ENCODE measurements at places on chromosomes 1 and 21. TPM values are rescaled to one million over a fixed set of nuclear protein-coding genes. Genes with fewer than 3 reads are reported as not detected.
A peak's percentile ranks its signal among the peaks of the same experiment; 100 is the strongest.

GRCh38 chr1:220217383-220217988 is 54.8 kb downstream of the RAB3GAP2 start:
- no peak overlapping the region for H3K27ac ChIP-seq
- H3K4me3 ChIP-seq = no peak overlapping the region
- H3K36me3 ChIP-seq = no peaks in the 10 kb centered on the region

DNA sequence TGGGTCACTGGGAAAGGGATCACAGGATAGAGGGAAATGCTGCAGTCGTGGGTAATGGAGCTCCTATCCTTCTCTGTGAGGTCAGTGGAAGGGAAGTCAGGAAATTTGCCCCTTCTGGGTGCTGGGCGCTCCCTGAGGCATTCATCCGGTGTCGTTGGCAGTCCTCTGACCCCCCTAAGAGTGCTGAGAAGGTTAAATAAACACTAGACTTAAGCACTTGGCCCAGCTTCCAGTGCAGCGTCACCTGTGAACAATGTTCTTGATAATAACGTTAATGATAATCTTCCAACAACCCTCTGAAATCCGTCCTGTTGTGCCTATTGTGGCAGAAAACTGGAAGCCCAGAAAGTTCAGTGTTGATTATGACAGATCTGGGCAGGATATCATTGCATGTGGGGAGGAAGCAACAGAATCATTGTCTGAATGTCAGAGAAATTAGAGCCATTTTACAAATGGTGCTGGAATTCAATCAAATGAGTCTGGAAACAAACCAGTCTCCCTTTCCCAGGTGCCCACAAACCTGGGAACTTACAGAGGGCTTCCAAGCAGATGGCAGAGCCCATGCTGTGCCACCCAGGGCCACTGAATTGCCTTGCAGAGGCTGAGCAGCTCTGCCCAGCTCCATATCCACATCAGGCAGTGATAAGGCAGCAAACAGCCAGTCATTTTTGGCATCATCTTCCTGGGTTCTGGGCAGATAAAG is 216.8 kb downstream of the KAZN start:
- H3K27me3 ChIP-seq = no peaks in the 10 kb centered on the region
- H3K4me3 ChIP-seq = no peak overlapping the region
- no peaks in the 10 kb centered on the region for H3K4me1 ChIP-seq
- no peak for DNase-seq
- no peak overlapping the region for H3K27ac ChIP-seq
- H3K36me3 ChIP-seq = no peaks in the 10 kb centered on the region

- H3K4me1 ChIP-seq = no peaks in the 10 kb centered on the region
- no peak overlapping the region for H3K27ac ChIP-seq
- no peak overlapping the region for H3K4me3 ChIP-seq
- H3K27me3 ChIP-seq = no peaks in the 10 kb centered on the region
- no peak for DNase-seq
Observed at GRCh38 chr1:64080941-64081562, 122.4 kb upstream of the UBE2U start.

DNA sequence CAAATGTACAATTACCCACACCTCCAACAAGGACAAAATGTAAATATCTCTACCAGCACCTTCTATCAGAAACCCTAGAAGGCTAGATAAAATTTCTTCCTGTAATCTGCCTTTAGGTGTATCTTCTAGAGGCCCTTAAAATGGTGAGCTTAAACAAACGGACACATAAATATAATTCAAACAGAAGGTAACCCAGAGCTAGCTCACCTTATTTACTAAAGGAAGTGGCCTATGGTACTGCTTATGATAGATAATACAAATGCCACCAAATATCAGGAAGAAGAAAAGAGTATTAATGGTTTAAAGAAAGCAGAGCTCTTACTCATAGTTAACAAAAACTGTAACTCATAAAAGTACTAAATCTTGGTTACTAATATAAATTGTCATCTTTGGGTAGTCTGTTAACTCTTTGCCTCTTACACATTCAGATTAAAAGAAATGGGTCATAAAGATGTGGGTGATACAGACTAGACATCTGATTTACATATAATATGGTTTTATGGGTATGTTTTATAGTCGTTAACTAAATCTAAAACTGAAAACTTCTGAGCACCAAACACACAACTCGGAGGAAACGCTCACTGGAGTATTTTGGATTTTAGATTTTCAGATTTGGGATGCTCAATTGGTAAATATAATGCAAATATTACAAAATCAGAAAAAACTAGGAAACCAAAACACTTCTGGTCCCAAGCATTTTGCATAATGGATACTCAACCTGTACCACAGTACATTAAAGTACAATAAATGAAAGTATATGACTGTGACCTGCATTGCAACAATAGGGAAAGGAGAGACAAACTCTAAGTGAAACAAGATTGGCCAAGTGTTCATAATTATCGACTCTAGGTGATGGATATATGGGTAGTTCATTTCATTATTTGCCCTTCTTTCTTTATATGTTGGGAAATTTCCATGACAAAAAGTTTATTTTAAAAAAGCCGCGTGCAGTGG is 23.2 kb downstream of the TRIT1 start:
- no peaks in the 10 kb centered on the region for H3K27me3 ChIP-seq
- H3K36me3 ChIP-seq = no peaks in the 10 kb centered on the region
- no peaks in the 10 kb centered on the region for H3K4me1 ChIP-seq
- H3K27ac ChIP-seq = no peak overlapping the region
- DNase-seq = no peak
- H3K4me3 ChIP-seq = no peak overlapping the region

GRCh38 chr21:33541105-33541711 is 709 bp downstream of the GART start:
- peaks cover 12% of the 10 kb centered on the region for H3K36me3 ChIP-seq
- peaks cover 30% of the 10 kb centered on the region for H3K4me1 ChIP-seq
- peak overlapping the region; percentile 95 for H3K4me3 ChIP-seq
- no peak for DNase-seq
- H3K27ac ChIP-seq = peak overlapping the region; percentile 99

GRCh38 chr1:39082811-39083576 is 56.8 kb downstream of the NDUFS5 start:
- H3K4me1 ChIP-seq = no peaks in the 10 kb centered on the region
- no peak for DNase-seq

Gene AMY1A
- total RNA-seq = not detected

DNA sequence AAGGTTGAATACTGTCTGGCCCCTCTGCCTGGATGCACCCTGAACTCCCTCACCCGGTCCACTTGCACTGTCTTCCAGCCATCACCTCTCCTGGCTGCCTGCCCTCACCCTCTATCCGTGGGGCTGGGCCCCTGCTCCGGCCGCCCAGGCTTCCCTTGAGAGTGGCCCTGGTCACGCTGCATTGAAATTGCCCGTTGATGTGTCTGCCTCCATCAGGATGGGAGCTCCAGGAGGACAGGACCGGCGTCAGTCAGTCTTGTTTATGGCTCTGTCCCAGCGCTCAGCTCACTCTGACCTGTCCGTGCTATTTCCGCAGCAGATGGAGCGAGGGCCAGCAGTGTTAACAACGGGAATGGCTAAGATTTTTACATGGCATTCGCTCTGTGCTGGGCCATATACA is 34.9 kb downstream of the FOXO6 start:
- no peaks in the 10 kb centered on the region for H3K36me3 ChIP-seq
- no peak for DNase-seq
- no peak overlapping the region for H3K27ac ChIP-seq
- H3K27me3 ChIP-seq = no peaks in the 10 kb centered on the region
- no peak overlapping the region for H3K4me3 ChIP-seq

Gene GPR153
- 1.6 TPM for total RNA-seq

DNA sequence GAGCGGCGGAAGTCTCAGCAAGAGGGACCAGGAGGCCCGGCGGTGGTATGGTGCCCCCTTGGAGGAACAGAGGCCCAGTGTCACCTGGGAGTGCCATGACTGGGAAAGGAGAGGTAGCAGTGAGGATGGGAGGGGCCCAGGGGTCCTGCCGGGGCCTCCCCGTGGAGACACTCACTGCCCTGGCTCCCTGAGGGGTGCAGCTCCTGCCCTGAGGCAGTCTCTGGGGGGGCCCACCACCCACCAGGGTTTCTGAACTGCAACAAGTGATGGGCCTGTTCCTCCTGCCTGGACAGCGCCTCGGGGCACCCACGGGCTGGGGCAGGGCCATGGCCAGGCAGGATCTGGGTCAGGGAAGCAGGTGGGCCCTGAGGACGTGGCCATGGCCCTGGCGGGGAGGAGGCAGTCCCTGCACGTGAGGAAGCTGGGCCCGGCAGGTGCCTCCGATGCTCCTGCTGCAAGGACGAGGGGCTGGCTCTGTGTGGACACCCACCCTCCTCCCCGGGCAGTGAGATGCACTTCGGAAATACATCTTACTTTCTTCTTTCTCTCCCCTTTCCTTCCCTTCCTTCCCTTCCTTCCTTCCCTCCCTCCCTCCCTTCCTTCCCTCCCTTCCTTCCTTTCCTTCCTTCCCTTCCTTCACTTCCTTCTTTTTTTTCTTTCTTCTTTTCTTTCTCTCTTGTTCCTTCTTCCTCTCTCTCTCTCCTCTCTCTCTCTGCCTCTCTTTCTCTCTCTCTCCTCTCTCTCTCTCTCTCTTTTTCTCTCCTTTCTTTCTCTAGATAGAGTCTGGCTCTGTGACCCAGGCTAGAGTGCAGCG is 66.6 kb downstream of the MORN1 start:
- no peak overlapping the region for H3K27ac ChIP-seq
- no peaks in the 10 kb centered on the region for H3K36me3 ChIP-seq
- no peaks in the 10 kb centered on the region for H3K4me1 ChIP-seq
- no peak overlapping the region for H3K4me3 ChIP-seq
- no peak for DNase-seq
- H3K27me3 ChIP-seq = no peaks in the 10 kb centered on the region
